ENCODE measurements at places on chromosomes 1 and 21.

GRCh38 chr21:45228171-45228641 is 59.5 kb downstream of the POFUT2 start:
- DNase-seq: no peak

DNA sequence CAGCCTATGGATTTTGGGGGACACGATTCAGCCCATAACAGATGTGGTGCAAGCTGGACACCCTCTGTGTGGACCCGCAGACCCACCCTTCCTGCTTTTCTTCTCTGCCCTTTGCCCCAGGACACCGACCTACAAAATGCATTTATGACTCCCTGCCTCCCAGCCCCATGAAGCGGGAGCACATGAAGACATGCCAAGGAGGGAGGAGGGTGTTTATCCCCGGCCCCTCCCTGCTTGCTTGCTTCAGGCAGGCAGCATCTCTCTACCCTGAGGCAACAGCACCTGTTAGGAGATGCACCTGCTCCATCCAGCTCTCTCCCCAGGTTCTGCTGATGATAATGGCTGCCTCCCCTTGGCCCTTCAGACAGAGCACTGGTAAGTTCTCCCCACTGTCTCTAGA is 187.5 kb downstream of the PSMG1 start:
- DNase-seq: no peak

DNA sequence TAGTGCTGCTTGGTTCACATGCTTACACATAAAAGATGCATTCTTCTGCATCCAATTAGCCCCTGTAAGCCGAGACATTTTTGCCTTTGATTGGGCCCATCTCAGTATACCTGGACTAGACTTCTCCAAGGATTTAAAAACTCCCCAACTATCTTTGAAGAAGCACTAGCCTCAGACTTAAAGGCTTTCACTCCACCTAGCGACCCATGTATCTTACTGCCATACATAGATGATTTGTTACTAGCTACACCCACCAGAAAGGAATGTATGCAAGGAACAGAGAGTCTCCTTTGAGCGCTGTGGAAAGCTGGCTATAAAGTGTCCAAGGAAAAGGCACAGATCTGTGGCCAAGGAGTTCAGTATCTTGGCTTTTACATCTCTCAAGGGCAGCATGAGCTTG is 91.7 kb downstream of the LIPI start:
- DNase-seq: no peak

DNA sequence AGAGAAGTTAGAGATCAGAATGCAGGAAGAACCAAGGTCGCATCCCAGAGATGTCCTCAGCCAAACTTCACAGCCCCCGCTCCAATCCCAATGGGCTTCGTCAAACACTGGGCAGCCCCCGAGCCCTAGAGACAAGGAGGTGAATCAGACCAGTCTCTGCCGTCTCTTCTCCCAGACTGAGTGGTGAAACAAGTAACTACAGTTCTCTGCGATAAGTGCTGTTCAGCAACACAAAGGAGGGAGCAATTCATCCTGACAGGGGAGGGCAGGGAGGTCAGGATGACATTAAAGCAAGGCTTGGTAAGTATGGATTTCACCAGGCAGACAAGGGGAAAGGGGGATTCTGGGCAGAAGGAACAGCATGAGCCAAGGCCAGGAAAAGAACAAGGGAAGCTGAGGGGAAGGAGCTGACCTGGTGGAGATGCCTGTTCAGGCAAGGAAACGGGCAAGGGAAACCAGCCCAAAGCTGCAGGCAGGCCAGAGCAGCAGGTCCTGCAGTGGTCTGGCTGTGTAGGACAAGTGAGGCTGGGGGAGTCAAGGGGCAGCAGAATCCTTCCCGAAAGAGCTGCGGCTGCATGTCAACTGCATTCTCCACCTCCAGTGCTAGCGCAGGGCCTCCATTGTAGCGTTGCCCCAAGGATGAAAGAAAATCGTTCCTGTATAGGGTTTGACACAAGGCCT is 13.6 kb upstream of the ERI3 start:
- no peak for DNase-seq

GRCh38 chr1:79460773-79461436 is 454.4 kb upstream of the ADGRL4 start:
- peak; percentile 84 for DNase-seq

DNA sequence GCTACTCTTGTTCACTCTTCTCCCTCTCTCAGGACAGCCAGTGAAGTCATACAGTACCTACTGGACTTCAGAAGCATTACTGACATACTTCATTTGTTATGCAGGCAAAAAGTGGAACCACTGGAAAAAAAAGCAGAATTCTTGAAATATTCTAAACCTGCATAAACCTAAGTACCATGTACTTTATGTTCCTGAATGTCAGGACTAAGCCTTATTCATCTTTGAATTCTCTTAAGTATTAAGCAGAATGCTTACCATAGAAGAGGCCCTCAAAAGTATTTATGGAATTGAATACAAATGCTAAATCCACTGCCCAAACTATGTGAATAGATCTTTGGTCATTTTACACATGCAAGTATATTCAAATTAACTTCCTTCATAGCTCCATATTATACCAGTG is 7.8 kb downstream of the PSMB2 start:
- no peak for DNase-seq

- no peak for DNase-seq
These were observed 12.3 kb upstream of the SDC3 start for GRCh38 chr1:30920827-30921226.

DNA sequence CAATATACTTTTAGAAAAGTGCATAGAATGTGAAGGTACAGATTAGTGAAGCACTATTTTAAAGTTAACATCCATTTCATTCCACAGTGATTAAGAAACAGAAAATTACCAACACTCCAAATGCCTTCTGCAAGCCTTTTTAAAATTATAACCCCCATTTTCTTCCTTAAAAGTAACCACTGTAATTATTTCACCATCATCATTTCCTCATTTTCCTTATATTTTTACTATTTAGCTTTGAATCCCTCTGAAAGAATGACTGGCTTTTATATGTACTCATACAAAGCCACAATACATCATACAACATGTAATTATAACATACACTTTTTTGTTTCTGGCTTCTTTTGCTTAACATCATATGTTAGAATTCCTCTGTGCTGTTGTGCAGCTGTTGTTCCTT is 6.5 kb upstream of the NEGR1 start:
- no peak for DNase-seq

- peak; percentile 75 for DNase-seq
These were observed 2.2 kb upstream of the TOR1AIP2 start for GRCh38 chr1:179879797-179880196.

GRCh38 chr1:34113362-34113761 is 51.7 kb downstream of the CSMD2 start:
- DNase-seq: no peak

DNA sequence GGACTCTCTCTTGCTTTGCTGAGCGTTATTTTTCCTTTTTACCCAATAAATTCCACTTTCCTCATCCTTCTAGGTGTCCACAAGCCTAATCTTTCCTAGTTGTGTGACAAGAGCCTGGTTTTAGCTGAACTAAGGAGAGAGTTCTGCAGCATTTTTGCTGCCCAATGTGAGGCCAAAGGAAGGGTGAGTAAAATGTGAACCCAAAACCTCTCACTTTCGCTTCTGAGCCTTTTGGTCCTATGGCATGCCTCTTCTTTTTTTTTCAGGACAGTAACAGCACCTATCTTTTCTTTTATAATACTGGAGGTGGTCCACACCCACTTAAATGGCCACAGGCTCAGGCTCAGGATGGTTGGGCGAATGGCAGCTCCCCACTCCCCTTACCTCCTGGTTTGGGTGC is 111.1 kb downstream of the COP1 start:
- peak; percentile 29 for DNase-seq

Data from GM12865 (cell line).